ENCODE measurements at places on chromosomes 5 and 9. TPM values are rescaled to one million over a fixed set of nuclear protein-coding genes. Genes with fewer than 3 reads are reported as not detected.

TNC gene
- total RNA-seq, result 13.1 TPM

PDGFRB gene
- 15.5 TPM for total RNA-seq

PHYHD1 gene
- 20.6 TPM for total RNA-seq

CDC25C gene
- 0.39 TPM for total RNA-seq

RIOK2 gene
- 22.1 TPM for total RNA-seq

TLR4 gene
- 6.5 TPM for total RNA-seq

MRNIP gene
- total RNA-seq, result 13.0 TPM

CDX1 gene
- total RNA-seq, result not detected

- H3K27ac ChIP-seq, result no peak overlapping the region
- no peaks in the 10 kb centered on the region for H3K36me3 ChIP-seq
- no peaks in the 10 kb centered on the region for H3K27me3 ChIP-seq
- no peak overlapping the region for H3K4me3 ChIP-seq
These were observed 55.4 kb upstream of the ERCC6L2 start for GRCh38 chr9:95820074-95820473.

DNA sequence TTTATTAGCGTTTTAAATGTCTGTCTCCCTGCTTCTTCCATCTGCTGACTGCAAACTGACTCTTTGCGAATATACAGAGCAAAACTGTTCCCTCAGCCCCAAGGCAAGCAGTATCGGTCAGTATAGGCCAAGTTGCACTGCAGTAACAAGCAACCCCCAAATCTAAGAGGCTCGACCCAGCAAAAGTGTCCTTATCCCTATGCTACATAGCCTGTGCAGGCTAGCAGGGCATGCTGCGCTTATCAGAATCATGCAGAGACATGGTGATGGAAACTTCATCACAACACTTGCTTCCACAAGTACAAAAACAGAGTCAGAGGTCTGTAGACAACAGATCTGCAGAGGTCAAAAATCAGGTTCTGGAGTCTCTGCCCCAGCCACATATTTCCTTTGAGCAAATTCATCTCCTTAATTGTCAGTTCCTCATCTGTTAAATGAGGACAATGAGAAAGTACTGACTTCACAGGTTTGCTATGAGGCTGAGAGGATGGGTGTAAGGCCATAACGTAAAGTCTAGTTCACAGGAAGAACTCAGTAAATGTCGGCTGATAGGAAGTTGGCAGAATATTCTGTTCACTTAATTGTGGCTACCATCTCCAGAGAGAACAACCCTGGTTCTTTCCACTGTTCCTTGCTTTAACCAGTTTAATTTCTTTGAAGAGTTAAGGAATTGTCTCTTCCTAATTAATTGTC, 9.6 kb upstream of the IL17B start:
- H3K4me1 ChIP-seq, result peaks cover 55% of the 10 kb centered on the region
- H3K27me3 ChIP-seq, result no peaks in the 10 kb centered on the region
- peak overlapping the region; percentile 95 for H3K27ac ChIP-seq
- no peak overlapping the region for H3K4me3 ChIP-seq
- H3K36me3 ChIP-seq, result no peaks in the 10 kb centered on the region

- peak overlapping the region; percentile 64 for H3K27ac ChIP-seq
- peaks cover 22% of the 10 kb centered on the region for H3K4me1 ChIP-seq
- H3K4me3 ChIP-seq, result no peak overlapping the region
- no peaks in the 10 kb centered on the region for H3K27me3 ChIP-seq
These were observed 148.9 kb downstream of the RXRA start for GRCh38 chr9:134475011-134475790.

DNA sequence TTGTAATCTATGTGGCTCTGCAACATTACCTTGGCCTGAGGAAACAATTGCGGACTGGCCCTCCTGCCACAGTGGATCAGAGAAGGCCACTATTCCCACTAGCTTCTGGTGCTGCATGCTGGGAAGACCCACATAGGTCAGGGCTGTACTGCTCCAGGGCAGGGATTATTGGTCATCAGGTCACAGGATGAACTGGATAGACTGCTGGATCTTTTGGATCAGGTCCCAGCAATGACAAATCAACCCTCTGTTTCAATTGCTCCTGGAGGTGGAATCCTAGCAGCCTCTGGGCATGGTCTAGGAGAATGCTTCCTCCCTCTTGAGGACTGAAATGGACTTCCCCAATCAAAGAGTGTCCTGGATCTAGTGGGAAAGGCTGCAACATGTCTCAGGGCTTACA, 66.7 kb upstream of the PHF24 start:
- H3K27me3 ChIP-seq, result no peaks in the 10 kb centered on the region
- DNase-seq, result no peak
- no peak overlapping the region for H3K4me3 ChIP-seq
- no peaks in the 10 kb centered on the region for H3K4me1 ChIP-seq

- H3K27ac ChIP-seq, result no peak overlapping the region
- no peak for DNase-seq
- no peak overlapping the region for H3K4me3 ChIP-seq
- H3K4me1 ChIP-seq, result peaks cover 37% of the 10 kb centered on the region
- H3K27me3 ChIP-seq, result no peaks in the 10 kb centered on the region
These were observed 25.8 kb downstream of the TJP2 start for GRCh38 chr9:69199769-69200470.

- DNase-seq, result no peak
- H3K27me3 ChIP-seq, result peaks cover 3% of the 10 kb centered on the region
- H3K4me3 ChIP-seq, result no peak overlapping the region
- H3K36me3 ChIP-seq, result no peaks in the 10 kb centered on the region
- no peak overlapping the region for H3K27ac ChIP-seq
These were observed 120.9 kb downstream of the NSG2 start for GRCh38 chr5:174166231-174167079.

DNA sequence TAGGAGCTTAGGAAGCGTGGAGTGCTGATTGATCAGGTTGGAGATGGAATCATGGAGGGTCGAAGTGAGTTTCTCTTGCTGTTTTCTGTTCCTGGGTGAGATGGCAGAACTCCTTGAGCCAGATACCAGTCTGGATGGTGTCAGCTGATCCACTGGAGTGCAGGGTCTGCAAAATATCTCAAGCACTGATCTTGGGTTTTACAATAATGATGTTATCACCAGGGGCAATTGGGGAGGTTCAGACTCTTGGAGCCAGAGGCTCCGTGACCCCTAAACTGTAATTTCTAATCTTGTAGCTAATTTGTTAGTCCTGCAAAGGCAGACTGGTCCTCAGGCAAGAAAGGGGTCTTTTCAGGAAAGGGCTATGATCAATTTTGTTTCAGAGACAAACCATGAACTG, 80.0 kb upstream of the NIPAL4 start:
- DNase-seq, result no peak
- no peak overlapping the region for H3K27ac ChIP-seq
- no peaks in the 10 kb centered on the region for H3K36me3 ChIP-seq
- no peak overlapping the region for H3K4me3 ChIP-seq
- peaks cover 24% of the 10 kb centered on the region for H3K4me1 ChIP-seq

DNA sequence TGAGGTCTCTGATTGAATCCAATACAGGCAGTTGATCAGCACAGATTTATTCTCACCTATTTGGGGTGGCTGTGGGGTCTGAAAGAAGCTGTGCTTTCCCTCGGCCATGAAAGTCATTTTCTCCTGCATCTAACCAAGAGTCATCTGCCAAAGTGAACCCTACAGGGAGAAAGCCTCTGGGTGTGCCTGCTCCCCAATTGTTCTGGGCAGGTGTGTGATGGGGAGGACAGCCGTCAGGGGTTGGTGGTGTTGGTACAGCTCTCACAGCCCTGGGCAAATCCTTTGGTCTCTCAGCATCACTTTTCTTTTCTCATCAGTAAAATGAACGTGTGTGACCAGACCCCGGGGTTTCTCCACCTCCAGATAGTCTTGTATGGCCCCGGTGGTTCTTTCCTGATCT, 2.5 kb downstream of the PHF2 start:
- no peak for DNase-seq
- H3K36me3 ChIP-seq, result no peaks in the 10 kb centered on the region
- H3K27me3 ChIP-seq, result no peaks in the 10 kb centered on the region
- H3K4me3 ChIP-seq, result no peak overlapping the region

- H3K4me3 ChIP-seq, result no peak overlapping the region
- H3K36me3 ChIP-seq, result no peaks in the 10 kb centered on the region
- H3K27me3 ChIP-seq, result no peaks in the 10 kb centered on the region
- DNase-seq, result no peak
- no peaks in the 10 kb centered on the region for H3K4me1 ChIP-seq
These were observed 345.7 kb downstream of the SPATA31D1 start for GRCh38 chr9:82334286-82334685.

DNA sequence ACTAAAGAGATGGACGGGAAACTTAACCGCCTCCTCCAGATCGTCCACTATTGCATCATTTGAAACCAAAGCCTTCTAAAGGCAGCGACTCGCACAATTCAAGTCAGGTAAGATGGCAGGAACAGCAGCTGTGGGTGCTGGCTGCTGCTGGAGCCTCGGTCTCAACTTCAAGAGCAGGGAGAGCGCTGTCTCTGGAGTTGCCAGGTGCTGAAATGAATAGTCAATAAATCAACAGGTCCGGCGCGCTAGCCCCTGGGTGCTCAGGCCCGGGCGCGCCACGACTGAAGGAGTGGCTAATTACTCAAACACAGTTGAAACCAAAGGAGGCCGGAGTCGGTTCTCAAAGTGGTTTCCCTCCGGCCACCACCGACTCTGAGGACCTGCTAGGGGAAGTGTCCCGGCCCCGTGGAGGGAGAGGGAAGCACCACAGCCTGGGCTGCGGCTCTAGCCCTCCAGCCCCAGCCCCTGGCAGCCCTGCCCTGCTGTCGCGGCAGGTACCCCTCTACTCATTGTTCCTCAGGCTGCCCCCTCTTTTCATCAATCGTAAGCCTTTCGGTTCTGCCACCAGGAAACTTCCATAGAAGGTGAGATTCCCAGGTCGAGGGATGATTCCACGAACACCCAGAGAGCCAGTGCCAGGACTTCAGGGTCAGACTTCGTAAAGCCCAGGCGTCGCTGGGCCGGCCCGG, 804 bp downstream of the TTC39B start:
- H3K36me3 ChIP-seq, result no peaks in the 10 kb centered on the region
- peak overlapping the region; percentile 89 for H3K4me3 ChIP-seq
- H3K27ac ChIP-seq, result peak overlapping the region; percentile 89

GRCh38 chr9:89234205-89235067, 55.8 kb upstream of the SHC3 start:
- no peaks in the 10 kb centered on the region for H3K4me1 ChIP-seq
- H3K4me3 ChIP-seq, result peak overlapping the region; percentile 28
- H3K27ac ChIP-seq, result no peak overlapping the region
- DNase-seq, result no peak
- peaks cover 70% of the 10 kb centered on the region for H3K27me3 ChIP-seq
- no peaks in the 10 kb centered on the region for H3K36me3 ChIP-seq

DNA sequence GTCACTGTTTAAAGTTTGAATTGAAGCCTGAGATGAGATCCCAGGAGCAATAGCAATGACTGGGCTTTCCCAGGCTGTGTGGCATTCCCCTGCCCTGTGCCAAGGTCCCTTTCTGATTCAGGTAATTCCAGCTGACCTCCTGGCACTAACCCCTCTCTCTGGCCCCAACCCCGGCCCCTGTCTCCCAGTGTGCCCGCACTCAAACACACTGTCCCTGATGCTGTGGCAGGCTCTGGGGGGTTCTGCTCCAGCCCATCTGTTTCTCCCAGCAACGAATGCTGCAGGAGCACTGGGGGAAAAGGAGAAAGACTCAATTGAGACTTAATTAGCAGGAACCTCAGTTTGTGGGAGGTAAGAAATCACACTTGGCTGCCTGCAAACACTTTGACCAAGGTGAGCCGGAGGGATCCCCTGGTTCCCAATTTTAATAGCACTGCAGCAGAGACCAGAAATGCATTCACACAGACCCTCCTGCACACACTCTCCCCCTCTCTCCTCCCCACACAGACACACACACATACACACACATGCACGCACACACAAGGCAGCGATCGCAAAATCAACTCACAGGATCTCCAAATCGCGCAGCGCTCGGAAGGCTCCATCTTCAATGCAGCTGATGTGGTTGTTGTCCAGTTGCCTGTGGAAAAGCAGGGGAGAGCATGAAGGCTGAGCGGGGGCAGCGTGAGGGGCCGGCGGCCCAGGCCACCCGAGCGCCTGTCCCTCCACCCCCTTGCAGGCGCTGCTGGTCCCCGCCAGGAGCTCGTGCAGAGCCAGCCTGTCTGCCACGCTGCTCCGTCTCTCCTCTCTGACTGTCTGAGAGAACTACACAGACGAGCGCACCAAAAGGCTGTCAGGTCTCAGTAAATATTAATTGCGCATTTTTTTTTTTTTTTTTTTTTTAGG, 265.1 kb upstream of the PANK3 start:
- DNase-seq, result no peak
- no peaks in the 10 kb centered on the region for H3K36me3 ChIP-seq
- H3K27ac ChIP-seq, result peak overlapping the region; percentile 82
- no peak overlapping the region for H3K4me3 ChIP-seq

GRCh38 chr5:178071108-178071507, 42.2 kb upstream of the N4BP3 start:
- no peak for DNase-seq
- no peaks in the 10 kb centered on the region for H3K4me1 ChIP-seq
- H3K27me3 ChIP-seq, result peaks cover 27% of the 10 kb centered on the region
- no peak overlapping the region for H3K27ac ChIP-seq
- no peaks in the 10 kb centered on the region for H3K36me3 ChIP-seq
- H3K4me3 ChIP-seq, result no peak overlapping the region

GRCh38 chr9:127809540-127810377, 7.1 kb downstream of the FPGS start:
- H3K36me3 ChIP-seq, result no peaks in the 10 kb centered on the region
- H3K4me1 ChIP-seq, result peaks cover 8% of the 10 kb centered on the region
- no peak overlapping the region for H3K4me3 ChIP-seq
- no peaks in the 10 kb centered on the region for H3K27me3 ChIP-seq
- H3K27ac ChIP-seq, result peak overlapping the region; percentile 73

GRCh38 chr5:107646418-107646817, 24.3 kb downstream of the EFNA5 start:
- no peak overlapping the region for H3K27ac ChIP-seq
- H3K4me3 ChIP-seq, result no peak overlapping the region
- H3K27me3 ChIP-seq, result no peaks in the 10 kb centered on the region
- H3K4me1 ChIP-seq, result no peaks in the 10 kb centered on the region

GRCh38 chr9:2962471-2963172, 118.7 kb upstream of the PUM3 start:
- no peaks in the 10 kb centered on the region for H3K36me3 ChIP-seq
- no peak for DNase-seq
- no peak overlapping the region for H3K4me3 ChIP-seq
- peaks cover 14% of the 10 kb centered on the region for H3K27me3 ChIP-seq
- H3K27ac ChIP-seq, result no peak overlapping the region

GRCh38 chr5:8576178-8576577, 707.2 kb downstream of the MTRR start:
- H3K27me3 ChIP-seq, result no peaks in the 10 kb centered on the region
- no peaks in the 10 kb centered on the region for H3K4me1 ChIP-seq

GRCh38 chr9:92547356-92547755, 11.6 kb upstream of the ECM2 start:
- no peak for DNase-seq
- no peaks in the 10 kb centered on the region for H3K4me1 ChIP-seq
- no peaks in the 10 kb centered on the region for H3K36me3 ChIP-seq
- H3K27ac ChIP-seq, result no peak overlapping the region

GRCh38 chr5:75952963-75953362, 130.2 kb upstream of the SV2C start:
- no peak overlapping the region for H3K27ac ChIP-seq
- no peak for DNase-seq
- H3K4me3 ChIP-seq, result no peak overlapping the region

Data from heart right ventricle (tissue), 16 donors.